ENCODE measurements at places on chromosomes 5 and 9.

DNA sequence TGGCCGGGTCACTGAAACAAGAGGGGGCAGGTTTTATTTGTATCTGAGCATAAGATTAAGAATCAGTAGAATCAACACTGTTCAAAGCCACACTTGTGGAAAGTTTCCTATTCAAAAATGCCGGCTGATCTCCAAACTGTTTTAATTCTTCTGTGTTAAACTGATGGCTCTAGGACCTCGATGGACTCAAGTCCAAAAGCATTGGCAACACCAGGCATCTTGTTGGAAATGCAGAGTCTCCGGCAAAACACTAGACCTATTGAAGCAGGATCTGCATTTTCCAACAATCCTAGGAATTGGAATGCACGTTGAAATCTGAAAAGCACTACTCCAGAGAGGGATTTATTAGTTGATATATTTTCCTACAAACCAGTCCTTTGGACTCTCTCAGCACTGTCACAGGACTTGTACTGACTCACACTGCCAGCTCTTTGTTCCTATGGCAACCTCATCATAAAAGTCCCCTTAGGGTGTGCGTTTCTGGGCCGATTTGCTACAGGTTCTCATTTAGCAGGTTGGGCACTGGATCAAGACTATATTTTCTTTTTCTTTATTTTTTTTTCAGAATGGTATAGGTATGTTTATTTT is 48.1 kb upstream of the PCA3 start:
- no peak for DNase-seq

DNA sequence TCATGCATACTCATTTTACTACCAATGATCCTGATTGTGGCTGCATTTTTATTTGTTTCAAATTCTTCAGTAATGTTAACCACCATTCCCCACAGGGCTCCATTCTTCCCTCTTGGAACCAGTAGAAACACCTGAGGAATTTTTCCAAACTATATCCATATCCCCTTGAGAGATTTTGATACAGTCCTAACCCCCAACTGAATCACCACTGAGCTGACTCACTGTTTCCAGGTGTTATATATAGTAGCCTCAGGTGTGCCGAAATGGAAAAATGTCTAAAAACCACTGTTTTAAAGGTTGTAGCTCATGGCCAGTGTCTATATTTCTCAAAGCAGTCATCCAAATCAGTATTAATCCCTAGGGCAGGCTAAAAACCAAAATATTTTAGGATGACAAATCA is 85.2 kb downstream of the MRPS27 start:
- no peak for DNase-seq

- DNase-seq: no peak
These were observed 504.6 kb upstream of the BRINP1 start for GRCh38 chr9:119873877-119874276.

DNA sequence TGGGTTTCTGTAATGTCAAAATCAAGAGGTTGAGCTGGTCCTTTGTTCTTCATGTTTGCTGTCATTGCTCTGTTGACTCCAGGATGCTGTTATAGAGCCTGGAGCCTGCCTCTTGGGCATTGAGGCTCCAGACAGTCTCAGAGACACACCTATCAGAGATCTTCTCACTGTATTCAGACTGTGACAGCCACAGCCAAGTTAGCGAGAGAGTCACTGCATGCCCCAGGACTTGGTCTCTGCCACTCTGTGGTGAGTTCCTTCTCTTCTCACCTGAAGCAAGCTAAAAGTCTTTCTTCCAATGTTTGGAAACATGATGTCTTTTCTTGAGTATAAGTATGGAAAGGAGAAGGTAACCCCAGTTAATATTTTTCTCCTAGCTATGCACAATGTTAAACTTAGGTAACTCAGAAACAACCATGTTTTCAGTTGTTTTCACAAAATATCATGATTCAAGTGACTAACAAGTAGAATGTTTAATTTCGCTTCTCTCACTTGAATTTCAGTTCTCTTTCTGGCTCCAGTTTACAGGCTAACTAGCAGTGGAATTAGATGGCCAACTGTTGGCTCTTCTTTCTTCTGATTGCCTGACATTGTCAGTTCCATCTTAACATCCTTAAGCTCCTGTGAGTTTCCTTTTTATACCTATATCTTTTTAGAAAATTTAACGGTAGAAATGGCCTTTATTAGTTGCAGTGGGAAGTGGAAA is 20.6 kb upstream of the ZFYVE16 start:
- no peak for DNase-seq

- DNase-seq: no peak
These were observed 3.0 kb upstream of the ACER2 start for GRCh38 chr9:19405771-19406170.

DNA sequence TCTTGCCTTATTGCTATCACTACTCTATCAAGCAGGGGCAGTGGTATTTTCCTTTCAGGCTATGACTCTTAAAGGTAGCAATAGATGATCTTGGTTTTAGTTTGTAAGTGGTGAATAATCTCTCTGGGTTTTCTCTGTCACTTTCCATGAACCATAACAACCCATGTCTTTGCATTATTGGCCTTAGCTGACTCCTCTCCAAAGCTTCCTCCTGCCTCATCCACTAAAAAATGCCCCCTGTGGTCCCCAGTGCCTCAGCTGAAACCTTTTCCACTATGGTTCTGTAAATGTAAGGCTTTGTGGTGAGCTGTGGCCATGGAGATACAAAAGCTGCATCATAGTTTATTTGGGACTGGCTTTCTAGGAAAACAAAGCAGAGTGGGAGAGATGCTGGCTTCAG is 128.8 kb downstream of the GPBP1 start:
- DNase-seq: no peak

DNA sequence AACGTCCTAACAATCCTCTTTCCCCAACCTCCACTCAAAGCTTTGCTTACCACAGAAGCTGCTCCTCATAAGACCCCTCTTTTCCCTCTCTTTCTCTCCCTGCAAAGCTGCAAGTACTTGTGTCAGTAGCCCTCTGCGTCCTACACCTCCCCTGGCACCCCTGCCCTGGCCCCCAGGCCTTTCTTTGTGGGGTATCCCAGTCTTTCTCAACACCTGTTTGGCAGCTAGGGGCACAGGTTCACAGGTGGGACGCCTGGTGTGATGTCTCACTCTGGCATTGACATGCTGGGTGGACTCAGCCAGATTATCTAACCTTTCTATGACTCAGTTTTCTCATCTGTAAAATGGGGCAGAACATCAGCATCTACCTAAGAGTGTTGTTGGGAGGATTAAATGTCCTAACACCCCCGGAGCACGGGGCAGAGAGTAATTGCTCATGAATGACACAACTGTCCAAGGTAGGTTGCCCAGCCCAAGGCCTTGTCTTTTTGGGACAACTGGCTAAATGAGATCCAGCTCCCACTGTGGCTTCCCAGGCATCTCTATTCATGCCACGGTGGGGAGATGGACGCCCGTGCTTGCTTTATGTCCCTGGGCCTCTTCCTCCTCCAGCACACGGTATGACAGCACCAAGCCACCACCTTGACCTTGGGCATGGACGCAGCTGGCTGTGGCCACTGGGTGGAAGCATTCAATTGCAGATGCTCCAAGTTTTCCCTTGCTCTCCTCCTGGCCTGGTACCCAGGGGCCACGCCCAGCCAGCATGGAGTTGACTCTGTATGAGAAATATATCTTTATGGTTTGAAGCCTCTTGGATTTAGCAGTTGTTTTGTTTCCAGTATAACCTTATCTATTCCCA is 190.4 kb downstream of the RGS3 start:
- no peak for DNase-seq

- no peak for DNase-seq
These were observed 32.5 kb downstream of the IDNK start for GRCh38 chr9:83655433-83655832.
